ENCODE measurements at places on chromosomes 16 and 17.

DNA sequence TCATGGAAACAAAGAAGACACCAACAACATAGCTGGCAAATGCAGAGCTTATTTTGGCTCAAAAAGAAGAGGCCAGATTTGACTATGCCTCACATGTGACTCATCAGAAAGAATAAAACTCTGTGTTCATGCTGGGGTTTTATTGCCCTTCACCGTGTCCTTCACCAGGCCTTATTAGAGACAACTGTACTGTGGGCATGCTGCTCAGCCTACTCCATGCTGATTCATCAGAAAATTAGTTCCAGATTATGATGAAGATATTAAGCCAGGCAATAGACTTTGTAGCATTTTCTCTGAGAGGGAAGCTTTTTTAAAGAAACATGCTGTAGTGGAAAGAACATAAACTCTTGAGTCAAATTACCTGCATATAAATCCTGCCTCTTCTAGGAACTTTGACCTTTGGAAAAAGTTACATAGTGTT lies 89.8 kb downstream of the CYB561 start:
- no peak for DNase-seq

DNA sequence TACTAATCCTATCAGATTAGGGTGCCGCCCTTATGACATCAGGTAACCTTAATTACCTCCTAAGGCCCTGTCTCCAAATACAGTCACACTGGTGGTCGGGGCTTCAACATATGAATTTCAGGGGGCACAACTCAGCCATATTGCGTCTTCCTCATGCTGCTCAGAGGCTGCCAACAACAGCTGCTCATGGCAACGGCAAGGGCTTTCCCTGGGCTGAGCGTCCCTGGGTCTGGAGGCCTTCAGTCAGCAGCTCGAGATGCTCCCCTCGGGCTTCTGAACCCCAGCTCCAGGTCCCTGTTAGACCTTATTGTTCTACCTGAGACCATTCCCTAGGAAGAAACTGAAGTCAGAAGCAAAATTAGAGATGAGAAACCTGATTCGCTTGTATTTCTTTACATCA lies 157.2 kb downstream of the TMEM132E start:
- DNase-seq: no peak

- DNase-seq: no peak
Measured at GRCh38 chr17:63679214-63679613, 20.7 kb downstream of the LIMD2 start.

GRCh38 chr17:67021743-67022450 lies 22.5 kb upstream of the CACNG1 start:
- DNase-seq: no peak

- no peak for DNase-seq
Measured at GRCh38 chr17:64387145-64387473, 3.6 kb downstream of the PECAM1 start.

All from mucosa of descending colon (tissue), 3 donors.